ENCODE measurements at places on chromosomes 2 and 18.

DNA sequence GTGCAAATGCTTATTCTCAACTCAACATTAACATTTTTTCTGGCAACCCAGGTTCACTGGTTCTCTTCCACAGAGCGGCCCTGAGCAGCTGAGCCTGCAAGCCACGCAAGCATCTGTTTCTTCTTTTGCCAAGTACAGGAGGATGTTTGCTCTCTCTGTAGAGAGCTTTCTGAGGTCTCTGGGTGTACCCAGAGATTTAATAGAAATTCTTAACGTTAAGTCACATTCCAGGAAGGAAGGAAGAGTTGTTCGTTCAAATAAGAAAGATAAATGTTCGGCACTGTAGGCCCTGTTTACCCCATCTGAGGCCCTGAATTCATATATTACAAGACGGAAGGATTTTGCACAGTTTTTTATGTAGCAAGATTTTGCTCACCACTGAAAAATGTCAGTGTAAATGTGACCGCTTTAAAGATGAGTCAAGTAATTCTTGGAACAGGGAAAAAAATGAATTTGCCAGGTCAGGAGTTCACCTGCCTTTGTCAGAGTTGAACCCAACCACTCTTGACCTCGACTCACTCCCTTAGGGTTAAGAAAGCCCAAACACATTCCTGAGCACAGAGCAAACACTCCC lies 30.1 kb downstream of the KCTD18 start:
- DNase-seq: no peak

- DNase-seq: peak; percentile 76
Measured at GRCh38 chr2:234427081-234428061, 69.5 kb downstream of the ARL4C start.

DNA sequence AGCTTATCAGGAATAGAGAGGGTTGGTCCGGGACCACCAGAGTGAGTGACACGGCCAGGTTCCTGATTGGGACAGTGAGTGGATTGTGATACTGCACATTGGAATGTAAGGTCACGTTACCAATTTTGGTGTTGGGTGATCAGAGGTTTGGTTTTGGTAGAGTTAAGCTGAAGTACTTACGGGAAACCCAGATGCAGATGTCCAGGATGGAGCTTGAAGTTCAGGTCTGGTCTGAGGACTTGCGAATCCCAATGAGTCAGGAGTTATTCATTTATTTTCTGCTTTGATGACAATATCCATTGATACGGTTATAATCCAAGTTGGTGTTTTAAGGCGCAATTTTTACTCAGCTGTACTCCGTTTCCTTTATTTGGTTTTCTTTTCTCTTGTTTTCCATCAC lies 273.6 kb downstream of the ALPK2 start:
- no peak for DNase-seq

DNA sequence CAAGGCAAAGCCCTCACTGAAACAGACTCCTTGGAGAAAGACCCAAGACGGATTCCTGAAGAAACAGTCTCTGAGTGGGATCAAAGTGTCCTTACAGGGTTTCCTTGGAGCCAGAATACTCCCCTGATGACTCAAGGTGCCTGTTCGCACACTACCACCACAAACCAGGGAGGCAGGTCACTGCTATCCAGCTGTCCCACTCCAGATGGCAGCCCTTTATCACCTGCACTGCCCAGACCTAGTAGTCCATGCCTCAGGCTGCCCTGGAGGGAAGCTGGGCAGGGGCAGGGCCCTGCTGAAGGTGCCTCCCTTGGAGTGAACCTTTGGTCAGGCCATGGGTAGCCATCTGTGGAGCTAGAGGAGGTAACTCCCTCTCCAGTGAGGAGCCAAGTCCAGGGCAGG lies 34.1 kb downstream of the TRABD2A start:
- DNase-seq: no peak

DNA sequence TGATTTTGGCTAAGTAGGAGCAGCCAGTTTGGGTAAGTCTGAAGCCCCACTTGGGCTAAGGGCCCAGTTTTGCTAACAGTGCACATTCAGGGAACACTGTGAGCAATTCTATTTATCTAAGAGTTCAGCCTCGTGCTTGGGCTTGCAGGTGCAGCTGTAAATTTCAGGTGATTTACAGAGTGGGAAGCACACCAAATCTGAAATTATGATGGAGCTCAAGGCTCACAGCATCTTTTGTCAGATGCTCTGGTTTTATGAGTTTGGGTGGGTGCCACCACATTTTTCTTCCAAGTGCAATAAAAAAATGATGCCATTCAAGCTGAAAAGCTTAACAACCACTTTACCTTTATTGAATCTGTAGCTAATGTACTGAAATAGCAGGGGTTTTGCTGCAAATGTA lies 671.2 kb downstream of the LRRTM4 start:
- DNase-seq: no peak

DNA sequence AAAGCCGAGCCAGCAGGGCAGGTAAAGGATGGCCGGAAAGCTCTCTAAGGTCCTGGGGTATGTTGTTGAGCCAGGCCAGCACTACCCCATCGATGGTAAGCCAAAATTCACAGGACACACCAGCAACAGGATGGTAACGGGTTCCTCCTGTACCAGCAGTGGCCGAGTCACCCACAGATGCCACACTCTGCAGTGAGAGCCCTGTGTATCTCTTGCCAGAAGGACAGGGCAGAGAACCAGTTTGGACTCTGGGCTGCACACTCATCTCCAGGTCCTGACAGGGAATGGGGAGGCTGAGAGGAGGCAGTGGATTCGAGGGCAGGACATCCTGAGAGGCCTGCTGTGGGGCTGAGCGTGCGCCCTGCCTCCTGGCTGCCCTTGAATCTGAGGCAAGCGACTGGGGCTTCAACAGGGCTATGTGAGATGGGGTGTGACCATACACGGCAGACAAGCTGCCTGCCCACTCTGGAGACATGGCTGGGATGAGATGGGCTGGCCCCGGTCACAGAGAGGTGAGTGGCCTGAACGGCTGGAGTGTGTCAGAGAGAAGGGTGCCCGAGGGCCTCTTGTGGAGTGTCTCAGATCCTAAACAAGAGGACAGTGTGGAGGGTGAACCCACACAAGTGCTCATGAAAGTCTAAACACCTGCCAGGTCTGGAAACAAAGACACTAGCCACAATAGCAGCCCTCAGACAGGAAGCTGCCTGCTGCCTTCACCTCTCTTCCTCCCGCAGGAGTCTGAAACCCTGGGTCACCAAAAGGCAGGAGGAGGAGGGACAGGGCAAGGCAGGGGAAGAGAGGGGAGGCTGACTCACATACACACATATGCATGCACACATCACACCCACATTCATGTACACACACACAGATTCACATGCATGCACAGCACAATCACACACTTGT lies 182.3 kb downstream of the LOXHD1 start:
- no peak for DNase-seq

GRCh38 chr2:150234787-150235446 lies 252.6 kb downstream of the RND3 start:
- no peak for DNase-seq

DNA sequence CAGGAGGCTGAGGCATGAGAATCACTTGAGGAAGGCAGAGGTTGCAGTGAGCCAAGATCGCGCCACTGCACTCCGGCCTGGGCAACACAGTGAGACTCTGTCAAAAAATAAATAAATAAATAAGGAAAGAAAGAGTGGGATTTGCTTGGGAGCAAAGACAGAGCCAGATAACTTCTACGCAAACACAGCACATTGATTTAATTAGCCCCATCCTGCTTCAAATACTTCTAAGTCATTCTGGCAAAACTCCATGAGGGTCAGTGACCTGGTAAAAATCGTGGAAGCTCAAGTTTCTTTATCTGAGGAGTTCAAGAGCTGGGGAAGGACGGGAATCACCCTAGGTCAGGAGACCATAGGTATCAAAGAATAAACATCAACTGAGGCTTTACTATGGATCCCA lies 70.6 kb upstream of the TCF7L1 start:
- DNase-seq: no peak

GRCh38 chr2:16481351-16481750 lies 184.3 kb downstream of the CYRIA start:
- DNase-seq: no peak

DNA sequence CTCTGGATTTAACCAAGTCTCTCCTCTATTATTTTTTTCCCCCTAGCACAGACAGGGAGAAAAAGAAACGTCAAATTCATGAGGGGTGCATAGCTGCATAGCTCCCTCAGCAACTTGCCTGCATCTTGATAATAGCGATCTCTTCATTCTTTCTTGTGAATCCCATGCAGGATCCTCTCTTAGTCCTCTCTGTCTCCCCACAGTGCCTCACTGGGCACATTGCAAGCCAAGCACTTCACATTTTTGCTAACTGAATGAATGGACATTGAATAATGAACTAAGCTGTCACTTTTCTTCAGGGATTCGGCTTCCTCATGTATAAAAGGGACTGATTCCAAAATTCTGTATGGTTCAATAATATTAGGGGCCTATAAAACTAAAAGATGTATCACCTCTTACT lies 2.9 kb upstream of the EPB41L3 start:
- DNase-seq: peak; percentile 10

- DNase-seq: no peak
Measured at GRCh38 chr2:43890855-43891254, 52.1 kb downstream of the ABCG8 start.

DNA sequence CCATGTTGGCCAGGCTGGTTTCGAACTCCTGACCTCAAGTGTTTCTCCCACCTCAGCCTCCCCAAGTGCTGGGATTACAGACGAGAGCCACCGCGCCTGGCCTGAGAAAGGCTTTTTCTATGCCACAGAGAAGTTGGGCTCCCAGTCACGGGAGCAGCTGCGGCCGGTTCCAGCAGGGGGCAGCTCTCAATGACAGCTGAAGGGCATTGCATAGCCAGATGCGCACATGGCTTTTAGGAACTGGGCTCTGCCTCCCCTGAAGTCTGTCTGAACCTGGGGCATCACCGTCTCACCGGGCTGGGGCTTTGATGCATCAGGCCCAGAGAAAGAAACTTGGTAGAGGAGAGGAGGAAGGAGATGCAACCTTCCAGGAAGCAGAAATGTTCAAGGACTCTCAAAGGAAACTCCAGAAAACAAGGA lies 84.2 kb upstream of the LAPTM4A start:
- DNase-seq: no peak

DNA sequence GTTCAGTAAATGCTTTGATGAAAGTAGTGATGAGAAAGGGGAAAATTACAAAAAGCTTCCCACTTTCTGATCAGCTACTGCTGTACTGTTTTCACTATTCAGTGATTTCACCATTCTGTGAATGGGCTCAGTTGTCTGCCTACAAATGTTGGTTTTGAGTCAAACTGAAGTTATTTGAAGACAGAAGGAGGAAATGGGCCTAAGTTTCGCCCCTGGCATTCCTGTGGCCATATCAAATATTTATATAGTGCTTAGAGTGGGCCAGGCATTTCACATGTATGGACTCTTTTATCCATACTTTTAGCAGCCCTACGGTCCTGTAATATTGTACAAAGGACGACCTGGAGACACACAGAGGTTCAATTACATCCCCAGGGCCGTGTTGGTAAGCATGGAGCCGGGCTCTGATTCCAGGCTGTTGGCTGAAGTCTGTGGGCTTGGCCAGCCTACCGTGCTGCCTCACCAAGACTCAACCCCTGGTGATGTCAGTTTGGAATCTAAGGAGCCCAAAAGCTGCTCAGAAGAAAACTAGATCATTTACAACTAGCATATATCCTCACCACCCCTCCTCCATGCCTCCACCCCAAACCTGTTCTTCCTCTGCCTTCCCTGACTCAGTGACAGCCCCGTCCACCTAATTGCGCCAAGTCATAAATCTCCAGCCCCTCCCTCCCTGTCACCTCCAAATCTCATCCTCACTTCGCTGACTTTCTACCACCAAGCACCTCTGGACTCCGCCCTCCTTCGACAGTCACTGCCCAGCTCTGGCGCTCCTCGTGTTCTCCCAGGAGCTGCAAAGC lies 10.1 kb upstream of the GRHL1 start:
- DNase-seq: no peak

- DNase-seq: no peak
Measured at GRCh38 chr2:58540681-58541080, 299.6 kb upstream of the FANCL start.

GRCh38 chr2:208195531-208195930 lies 5.7 kb upstream of the C2orf80 start:
- no peak for DNase-seq

DNA sequence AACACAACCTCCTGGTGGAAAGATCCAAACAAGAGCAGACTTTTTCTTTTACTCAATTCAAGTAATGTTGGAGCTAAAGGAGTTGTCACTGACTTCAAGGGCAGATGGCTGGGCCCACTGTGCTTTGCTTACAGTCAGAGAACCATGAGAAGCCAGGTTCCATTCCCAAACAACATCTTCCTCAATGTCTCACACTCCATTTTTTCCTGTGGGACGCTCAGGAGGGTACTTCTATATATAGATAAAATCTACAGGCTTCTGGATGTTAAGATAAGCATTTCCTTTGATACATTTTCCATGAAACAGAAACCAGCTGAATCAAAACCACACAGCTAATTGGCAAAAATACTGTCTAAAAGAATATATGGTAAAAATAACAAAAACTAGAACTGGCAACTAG lies 14.4 kb downstream of the IWS1 start:
- DNase-seq: no peak

Data from pulmonary artery endothelial cell (primary cell).